A549 (cell line): ENCODE measurements at places on chromosomes 5 and 9. TPM values are rescaled to one million over a fixed set of nuclear protein-coding genes. Genes with fewer than 3 reads are reported as not detected.

The CCNO gene
- polyA plus RNA-seq = 4.7 to 5.1 TPM (median 4.8 TPM) in 3 replicates

The ELP1 gene
- polyA plus RNA-seq = 25.4 to 26.3 TPM (median 26.1 TPM) in 3 replicates

The TAF11L10 gene
- polyA plus RNA-seq = not detected in 3 replicates

The CARD19 gene
- polyA plus RNA-seq = 30.3 to 34.5 TPM (median 33.2 TPM) in 3 replicates

The SHISAL2B gene
- not detected in 3 replicates for polyA plus RNA-seq

The PRR7 gene
- polyA plus RNA-seq = 11.0 to 12.1 TPM (median 11.2 TPM) in 3 replicates

The GABRB2 gene
- not detected in 3 replicates for polyA plus RNA-seq

The ADCY2 gene
- not detected in 3 replicates for polyA plus RNA-seq

The C1QTNF2 gene
- 0.06 to 0.08 TPM (median 0.08 TPM) in 3 replicates for polyA plus RNA-seq

The C5orf52 gene
- not detected in 3 replicates for polyA plus RNA-seq

The NPR3 gene
- polyA plus RNA-seq = 16.4 to 18.0 TPM (median 18.0 TPM) in 3 replicates

The C5orf46 gene
- polyA plus RNA-seq = not detected in 3 replicates

The SCAMP1 gene
- polyA plus RNA-seq = 21.3 to 23.8 TPM (median 22.5 TPM) in 3 replicates

The ADAMTS6 gene
- 0.18 to 0.51 TPM (median 0.22 TPM) in 3 replicates for polyA plus RNA-seq

The C8G gene
- polyA plus RNA-seq = 1.1 to 1.3 TPM (median 1.1 TPM) in 3 replicates

The ERGIC1 gene
- 289 to 322 TPM (median 304 TPM) in 3 replicates for polyA plus RNA-seq

The BRD9 gene
- 28.9 to 31.0 TPM (median 29.6 TPM) in 3 replicates for polyA plus RNA-seq

The OXCT1 gene
- polyA plus RNA-seq = 3.0 to 4.6 TPM (median 3.9 TPM) in 3 replicates

The ADAMTS13 gene
- 0.94 to 1.7 TPM (median 0.98 TPM) in 3 replicates for polyA plus RNA-seq

The KLF4 gene
- polyA plus RNA-seq = 3.4 to 3.6 TPM (median 3.6 TPM) in 3 replicates

The PCDHA9 gene
- 0.01 TPM in 1 of 3 replicates, not detected in the others for polyA plus RNA-seq

The LHX2 gene
- polyA plus RNA-seq = 4.1 to 4.6 TPM (median 4.4 TPM) in 3 replicates

The TENT4A gene
- polyA plus RNA-seq = 15.2 to 18.8 TPM (median 16.4 TPM) in 3 replicates

The WHRN gene
- polyA plus RNA-seq = 2.7 to 3.2 TPM (median 2.9 TPM) in 3 replicates

The NFX1 gene
- polyA plus RNA-seq = 23.6 to 25.0 TPM (median 24.8 TPM) in 3 replicates

The TRPM3 gene
- not detected in 3 replicates for polyA plus RNA-seq

The ENHO gene
- polyA plus RNA-seq = 1.3 to 1.9 TPM (median 1.7 TPM) in 3 replicates

The PALM2AKAP2 gene
- 0.04 to 0.22 TPM (median 0.06 TPM) in 3 replicates for polyA plus RNA-seq

The FGF1 gene
- 0.31 to 0.40 TPM (median 0.38 TPM) in 3 replicates for polyA plus RNA-seq

The SPATA31A3 gene
- polyA plus RNA-seq = not detected in 3 replicates

The RASGEF1C gene
- polyA plus RNA-seq = 0.12 to 0.24 TPM (median 0.12 TPM) in 3 replicates

The SPATA31E1 gene
- polyA plus RNA-seq = not detected in 3 replicates

The HTR4 gene
- polyA plus RNA-seq = not detected in 3 replicates

The PPIC gene
- polyA plus RNA-seq = 16.6 to 19.5 TPM (median 18.7 TPM) in 3 replicates

The PHF24 gene
- polyA plus RNA-seq = not detected in 3 replicates

The TERT gene
- 3.9 to 5.2 TPM (median 4.0 TPM) in 3 replicates for polyA plus RNA-seq

The LCN6 gene
- polyA plus RNA-seq = not detected in 3 replicates

The BARHL1 gene
- polyA plus RNA-seq = not detected in 3 replicates

The PCDHB15 gene
- 0.04 to 0.12 TPM (median 0.05 TPM) in 3 replicates for polyA plus RNA-seq
